ENCODE measurements at places on chromosomes 3 and 15.

DNA sequence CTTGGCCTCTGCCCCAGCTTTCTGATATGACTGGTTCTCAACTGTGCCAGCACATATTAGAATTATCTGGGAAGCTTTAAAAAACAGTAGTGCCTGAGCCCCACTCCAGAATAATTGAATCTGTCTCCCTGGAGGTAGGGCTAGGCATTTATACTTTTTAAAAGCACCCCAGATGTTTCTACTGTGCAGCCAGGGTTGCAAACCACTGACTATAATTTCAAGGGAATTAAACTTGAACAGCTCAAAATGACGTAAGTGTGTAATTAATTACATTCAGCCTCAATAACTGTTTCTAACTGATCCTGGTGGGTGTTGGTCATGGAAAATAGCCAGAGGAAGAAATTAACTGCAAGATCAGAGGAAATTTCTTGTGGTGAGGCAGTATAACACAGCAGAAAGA, 4.4 kb upstream of the IRAK2 start:
- peak; percentile 86 for DNase-seq

DNA sequence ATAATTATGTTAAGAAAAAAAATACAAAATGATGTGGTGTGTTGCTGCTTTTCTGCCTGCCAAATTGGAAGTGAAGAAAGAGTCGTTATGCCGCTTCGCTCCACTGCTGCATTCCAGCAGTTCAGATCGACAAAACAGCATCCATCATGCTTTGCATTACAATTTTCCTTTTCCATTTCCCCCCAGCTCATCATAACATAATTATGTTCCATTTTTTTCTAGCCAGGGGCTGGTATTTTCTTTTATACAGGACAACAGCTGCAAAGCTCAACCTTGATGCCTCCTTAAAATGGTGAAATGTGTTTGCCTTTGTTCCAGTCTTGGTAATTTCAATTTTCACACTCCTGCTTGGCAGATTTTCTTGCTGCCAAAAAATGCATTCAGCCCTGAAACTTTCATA, 44.9 kb upstream of the KBTBD12 start:
- no peak for DNase-seq

GRCh38 chr3:29171043-29171990, 109.6 kb upstream of the RBMS3 start:
- DNase-seq, result peak; percentile 61

DNA sequence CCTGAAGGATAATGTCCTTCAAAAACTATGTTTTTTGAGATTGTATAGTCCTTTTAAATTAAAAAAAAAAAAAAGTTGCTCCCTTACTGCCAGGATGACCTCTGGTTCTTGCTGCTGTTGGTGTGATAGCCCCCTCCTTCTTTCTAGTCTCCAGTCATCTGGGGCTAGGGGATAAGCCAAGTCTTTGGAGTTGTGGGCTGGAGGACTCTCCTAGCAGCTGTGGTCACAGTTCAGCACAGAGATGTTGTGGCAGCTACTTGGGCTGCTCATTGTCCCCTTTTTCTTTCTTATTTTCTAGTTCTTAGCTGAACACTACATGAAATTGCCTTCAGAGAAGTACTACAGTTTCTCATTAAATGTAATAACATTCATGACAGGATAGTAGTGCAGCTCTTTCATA, 39.2 kb upstream of the APH1B start:
- DNase-seq, result no peak

- no peak for DNase-seq
Measured at GRCh38 chr3:161171639-161172552, 49.2 kb upstream of the NMD3 start.

DNA sequence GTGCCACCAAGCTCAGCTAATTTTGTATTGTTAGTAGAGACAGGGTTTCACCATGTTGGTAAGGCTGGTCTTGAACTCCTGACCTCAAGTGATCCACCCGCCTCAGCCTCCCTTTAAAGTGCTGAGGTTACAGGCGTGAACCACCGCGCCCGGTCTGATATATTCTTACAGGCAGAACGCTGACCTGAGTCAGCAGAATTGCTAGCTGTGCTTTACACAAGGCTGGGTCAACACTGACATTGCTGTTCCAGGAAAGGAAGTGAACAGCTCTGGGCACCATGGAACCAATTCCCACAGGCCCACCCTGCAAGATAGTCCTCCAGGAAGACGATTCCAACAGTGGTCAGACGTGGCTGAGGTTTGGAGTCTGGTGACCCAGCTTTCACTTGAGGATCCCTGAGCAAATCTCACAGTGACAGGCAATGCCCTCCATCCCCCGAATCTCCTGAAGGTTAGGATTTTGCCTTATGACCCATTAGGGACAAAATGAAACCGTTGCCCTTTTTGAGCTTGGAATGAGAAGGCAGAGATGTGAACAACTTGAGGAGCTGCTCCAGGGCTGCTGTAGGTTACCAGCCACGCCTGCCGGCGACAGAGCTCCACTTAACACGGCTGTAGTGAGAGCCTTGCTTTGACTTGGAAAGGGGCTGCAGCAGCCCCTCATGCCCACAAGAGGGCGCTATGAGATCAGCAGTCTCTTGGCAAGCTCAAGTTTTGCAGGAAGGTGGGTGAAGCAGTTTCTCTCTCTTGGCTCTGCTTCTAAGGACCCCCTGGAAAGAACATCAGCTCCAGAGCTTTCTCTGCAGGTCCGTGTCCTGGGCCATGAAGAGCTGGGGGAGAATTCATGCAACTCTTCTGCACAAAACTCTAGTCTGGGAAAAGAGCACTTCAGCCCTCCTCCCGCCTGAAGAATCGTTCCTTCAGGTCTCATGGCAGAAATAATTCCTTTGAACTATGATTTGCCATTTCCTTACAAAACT, 74.1 kb downstream of the SENP2 start:
- DNase-seq, result peak; percentile 79
